Osteoblast (primary cell): ENCODE measurements at places on chromosomes 6 and 20.

- no peak for DNase-seq
These were observed 145.1 kb upstream of the RREB1 start for GRCh38 chr6:6962699-6963098.

DNA sequence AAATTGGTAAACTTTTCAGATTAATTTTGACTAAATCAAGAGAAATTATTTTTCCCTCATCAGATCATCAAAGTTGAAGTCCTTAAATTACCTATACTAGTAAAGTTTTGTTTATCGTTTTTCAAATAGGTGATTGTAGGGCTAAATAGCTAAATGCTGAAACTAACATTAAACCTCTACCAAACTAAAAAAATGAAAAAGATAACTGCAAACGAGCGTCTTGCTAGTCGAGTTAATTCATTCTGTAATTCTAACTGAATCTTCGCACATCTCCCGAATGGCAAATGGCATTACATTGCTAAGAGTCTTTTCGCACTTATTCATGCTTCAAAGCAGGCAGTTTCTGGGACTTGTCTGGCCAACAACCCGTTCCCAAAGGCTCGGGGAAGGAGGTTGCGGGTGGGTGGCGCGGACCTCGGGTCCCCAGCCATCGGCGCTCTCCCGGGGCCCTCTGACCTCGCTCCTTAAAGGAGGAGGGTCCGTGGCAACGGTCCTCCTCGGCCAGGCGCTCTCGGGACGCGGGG is 43.8 kb downstream of the POPDC3 start:
- DNase-seq, result peak; percentile 93

GRCh38 chr6:123770247-123770949 is 33.3 kb upstream of the NKAIN2 start:
- DNase-seq, result no peak

GRCh38 chr20:46461808-46462207 is 51.6 kb downstream of the ZNF334 start:
- DNase-seq, result no peak
